ENCODE measurements at places on chromosomes 11 and 22.
A peak's percentile ranks its signal among the peaks of the same experiment; 100 is the strongest.

- DNase-seq = no peak
These were observed 69.7 kb downstream of the RAB38 start for GRCh38 chr11:88105526-88105925.

DNA sequence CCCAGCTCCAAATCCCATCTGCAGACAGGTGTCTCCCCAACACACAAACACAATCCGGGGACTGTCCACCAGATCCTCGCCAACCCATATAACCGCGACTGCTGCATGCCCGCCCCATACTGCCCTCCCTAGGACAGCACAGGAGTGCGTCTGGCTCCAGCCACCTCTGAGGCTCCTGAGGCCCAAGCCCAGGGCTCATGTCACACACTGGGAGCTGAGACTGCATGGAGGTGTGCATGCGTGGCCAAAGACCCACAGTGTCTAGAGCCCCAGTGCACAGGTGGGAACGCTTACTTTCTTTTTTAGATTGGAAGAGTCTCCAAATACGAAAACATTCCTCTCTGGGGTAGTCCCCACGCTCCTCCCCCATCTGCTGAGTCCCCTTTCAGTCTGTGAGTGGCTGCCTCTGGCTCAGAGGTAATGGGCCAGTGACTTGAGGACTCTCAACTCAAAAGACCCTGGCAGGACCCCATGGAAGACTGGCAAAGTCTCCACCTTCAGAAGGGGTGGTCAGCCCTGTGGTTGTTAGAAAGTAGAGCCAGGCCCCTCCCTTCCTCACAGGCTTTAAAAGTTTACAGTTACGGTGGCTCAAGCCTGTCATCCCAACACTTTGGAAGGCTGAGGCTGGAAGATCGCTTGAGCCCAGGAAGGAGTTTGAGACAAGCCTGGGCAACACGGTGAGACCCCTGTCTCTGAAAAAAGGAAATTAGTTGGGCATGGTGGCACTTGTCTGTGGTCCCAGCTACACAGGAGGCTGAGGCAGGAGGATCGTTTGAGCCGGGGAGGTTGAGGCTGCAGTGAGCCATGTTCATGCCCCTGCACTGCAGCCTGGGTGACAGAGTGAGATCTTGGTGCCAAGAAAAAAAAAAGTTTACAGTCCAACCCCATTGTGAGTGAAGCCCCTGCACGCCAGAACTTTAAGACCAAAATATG lies 2.3 kb downstream of the CBX7 start:
- no peak for DNase-seq

DNA sequence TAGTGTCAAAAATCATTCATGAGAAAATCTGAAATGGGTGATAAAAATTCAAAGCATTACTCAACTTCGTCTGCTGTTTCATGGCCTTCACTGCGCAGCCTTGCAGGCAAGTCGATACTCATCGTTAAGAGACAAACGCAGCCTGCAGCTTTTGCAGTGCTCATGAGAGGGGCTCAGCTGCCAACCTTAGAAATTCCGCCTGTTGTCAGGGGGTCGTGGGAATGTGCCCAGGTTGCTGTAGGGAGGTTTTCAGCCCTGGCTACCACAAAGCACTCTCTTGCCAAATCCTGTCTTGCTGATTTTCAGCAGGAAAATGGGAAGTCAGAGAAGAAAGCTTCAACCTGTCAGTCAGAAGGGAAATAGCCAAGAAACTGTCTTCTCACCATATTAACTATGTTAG lies 25.4 kb upstream of the GRAMD1B start:
- DNase-seq = no peak

- DNase-seq = peak; percentile 49
These were observed 212.7 kb upstream of the CADM1 start for GRCh38 chr11:115716601-115717529.

GRCh38 chr22:49966774-49967705 lies 6.5 kb downstream of the PIM3 start:
- DNase-seq = no peak

DNA sequence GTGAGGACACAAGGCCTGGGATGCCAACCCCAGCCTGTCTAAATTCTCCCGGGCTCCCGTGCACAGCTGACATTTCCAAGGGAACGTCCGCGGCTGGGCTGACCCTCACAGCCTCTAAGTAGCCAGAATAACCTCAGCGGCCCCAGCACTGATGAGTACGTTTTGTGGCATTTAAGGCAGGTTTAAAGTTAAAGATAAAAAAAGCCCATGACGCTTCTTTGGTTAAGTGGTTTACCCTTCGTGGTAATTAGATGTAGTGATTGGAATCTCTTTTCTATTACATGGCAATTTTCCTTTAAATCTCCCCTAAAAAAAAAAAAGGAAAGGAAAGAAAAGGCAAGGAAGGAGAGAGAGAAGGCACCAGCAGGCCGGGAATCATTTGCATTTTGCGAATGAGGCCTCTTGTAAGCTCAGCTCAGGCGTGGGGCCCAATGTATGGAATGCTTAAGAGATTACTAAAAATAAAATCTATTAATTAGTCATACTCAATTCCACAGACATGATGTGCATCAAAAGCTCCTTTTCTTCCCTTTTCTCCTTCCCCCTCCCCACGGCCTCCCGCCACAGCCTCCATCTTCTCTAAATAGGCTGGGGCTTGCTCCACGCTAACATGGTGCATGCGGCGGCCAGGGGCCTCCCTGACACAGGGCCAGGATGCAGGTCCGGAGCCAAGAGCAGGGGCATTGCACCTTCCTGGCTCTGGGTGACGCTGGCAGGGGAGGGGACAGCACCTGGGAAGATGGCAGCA lies 44.1 kb downstream of the MACROD1 start:
- DNase-seq = no peak

DNA sequence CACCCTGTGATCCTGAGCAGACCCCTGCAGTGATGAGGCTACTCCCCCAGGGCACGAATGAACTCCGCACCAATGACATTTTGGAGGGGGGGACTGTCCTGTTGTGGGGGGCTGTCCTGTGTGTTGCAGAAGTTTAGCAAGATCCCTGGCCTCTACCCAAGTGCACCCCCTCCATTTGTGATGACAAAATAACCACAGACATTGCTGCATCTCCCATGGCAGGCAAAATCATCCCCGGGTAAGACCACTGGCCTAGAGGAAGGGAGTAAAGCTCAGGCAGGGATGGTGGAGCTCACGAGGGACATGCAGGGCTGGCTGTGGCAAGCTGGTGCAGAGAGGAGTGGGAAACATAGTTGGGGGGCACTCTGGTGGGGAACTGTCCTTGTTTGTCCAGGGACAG lies 40.6 kb downstream of the NECTIN1 start:
- DNase-seq = no peak

DNA sequence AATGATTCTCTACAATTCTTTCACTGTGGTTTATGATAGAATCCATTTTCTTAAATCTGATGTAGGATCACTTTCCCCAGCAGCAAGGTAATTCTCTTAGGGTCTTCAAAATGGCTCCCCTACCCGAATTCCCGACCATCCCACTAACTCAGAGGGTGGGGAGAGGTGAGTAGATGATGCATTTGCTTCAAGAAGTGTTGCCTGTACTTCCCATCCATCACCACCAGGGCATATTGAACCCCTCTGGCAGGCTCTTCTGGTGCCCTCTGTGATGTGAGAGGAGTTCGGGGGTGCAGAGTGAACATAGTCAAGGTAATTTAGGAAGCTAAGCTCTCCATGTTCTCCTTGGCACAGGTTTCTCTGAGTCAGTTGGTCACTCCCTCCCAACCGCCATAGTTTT lies 52.3 kb downstream of the ZNRF3 start:
- no peak for DNase-seq

DNA sequence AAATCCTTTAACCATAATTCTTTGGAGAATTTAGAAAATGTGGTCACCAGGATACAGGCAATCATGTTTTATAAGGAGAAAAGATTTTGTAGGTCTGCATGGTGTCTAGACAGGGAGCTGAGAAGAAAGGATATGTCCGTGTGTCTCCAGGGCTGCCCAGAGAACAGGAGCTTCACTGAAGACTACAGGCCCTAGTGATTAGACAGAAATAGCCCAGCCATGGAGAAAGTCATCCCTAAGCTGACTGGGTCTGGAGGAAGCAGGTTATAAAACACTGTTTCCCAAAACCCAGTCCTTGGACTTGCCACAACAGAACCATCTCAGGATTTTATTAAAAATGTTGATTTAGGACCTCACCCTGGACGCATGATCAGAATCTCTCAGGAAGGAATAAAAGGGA lies 84.4 kb downstream of the GALNT18 start:
- no peak for DNase-seq

- no peak for DNase-seq
These were observed 8.3 kb downstream of the SRSF8 start for GRCh38 chr11:95074792-95075563.

- no peak for DNase-seq
These were observed 753 bp upstream of the PPARA start for GRCh38 chr22:46149512-46150033.

DNA sequence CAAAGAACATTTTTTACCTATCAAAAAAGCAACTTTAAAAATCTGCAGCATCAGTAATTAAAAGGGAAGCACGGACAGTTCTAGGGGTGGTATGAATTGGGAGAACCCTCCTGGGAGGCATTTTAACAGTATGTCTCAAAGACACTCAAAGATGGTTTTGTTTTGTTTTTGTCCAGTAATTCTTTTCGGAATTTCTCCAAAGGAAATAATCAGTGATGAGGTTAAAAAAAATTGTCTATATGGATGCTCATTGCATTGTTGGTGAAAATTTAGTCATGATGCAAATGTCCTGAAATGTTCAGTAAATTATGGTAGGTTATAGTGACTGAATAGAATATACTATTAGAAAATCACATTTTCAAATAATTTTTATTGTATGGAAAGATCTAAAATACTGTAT lies 115.1 kb downstream of the ATXN10 start:
- no peak for DNase-seq

DNA sequence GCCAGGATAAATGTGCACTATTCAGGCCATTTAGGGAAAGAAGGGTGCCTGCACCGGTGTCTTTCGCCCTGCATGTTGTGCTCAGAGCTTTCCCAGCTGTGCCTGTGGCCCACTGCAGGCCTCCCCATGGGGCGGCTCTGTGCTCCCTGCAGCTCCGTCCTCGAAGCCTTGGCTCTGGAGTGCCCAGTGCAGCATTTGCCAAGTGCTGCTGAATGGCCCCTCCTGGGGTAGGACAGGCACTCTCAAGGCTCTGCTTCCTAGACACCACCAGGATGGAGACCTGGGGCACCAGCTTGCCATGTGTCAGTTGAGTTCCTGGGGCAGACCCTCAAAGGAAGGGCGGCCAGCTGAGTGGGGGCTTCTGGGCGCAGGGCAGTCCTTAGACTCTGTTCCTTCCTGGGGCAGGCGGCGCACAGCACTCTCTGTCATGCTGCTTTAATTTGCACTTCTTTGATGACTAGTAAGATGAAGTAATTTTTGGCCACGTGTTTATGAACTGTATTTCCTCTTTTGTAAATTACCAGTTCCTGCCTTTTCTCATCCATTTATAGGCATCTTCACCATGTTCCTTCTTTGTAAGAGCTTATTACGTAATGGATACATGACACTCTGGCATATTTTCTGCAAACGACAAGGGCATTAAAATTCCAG lies 32.1 kb upstream of the GNB1L start:
- DNase-seq = no peak

GRCh38 chr22:20089977-20090729 lies 10.1 kb downstream of the DGCR8 start:
- DNase-seq = no peak

GRCh38 chr22:46373921-46374662 lies 38.6 kb downstream of the TRMU start:
- DNase-seq = no peak

GRCh38 chr11:69642913-69643632 lies 2.1 kb downstream of the CCND1 start:
- DNase-seq = peak; percentile 85

- DNase-seq = no peak
These were observed 57.6 kb upstream of the B3GAT1 start for GRCh38 chr11:134469627-134470026.

GRCh38 chr11:61473370-61474012 lies 35.1 kb upstream of the LRRC10B start:
- no peak for DNase-seq

- no peak for DNase-seq
These were observed 1052.1 kb downstream of the LRRC4C start for GRCh38 chr11:40407355-40407754.

GRCh38 chr11:121421149-121421901 lies 30.8 kb upstream of the SORL1 start:
- no peak for DNase-seq

DNA sequence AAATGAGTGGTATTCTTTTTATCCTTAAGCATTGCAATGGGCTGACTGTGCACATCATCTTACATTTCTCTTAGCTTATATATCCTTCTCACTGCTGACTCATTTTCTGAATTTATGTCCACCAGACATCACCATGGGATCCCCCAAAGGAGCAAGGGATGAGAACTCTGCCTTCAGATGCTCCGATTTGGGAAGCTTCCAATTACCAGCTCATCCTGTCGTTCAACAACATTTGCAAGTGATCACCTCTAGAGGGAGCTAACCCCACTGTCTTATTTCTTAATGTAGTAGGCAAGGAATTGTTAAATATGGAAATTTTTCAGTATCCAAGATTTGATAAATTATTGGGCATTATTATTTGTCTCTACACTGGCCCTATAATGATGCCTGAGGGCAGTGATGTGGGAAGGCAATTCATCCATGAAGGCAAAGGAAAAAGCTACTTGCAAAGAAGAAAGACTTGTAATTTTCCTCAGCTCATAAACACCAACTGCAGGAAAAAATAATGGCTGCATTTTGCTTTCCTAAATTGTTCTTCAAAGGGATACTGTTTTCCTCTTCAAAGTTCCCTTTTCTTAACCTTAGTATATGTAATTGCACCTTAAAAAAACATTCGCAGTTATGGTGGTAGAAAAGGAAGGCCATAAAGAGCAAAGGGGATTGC lies 102.4 kb upstream of the FSHB start:
- DNase-seq = no peak

GRCh38 chr11:64266339-64266738 lies 15.0 kb downstream of the PLCB3 start:
- DNase-seq = no peak

DNA sequence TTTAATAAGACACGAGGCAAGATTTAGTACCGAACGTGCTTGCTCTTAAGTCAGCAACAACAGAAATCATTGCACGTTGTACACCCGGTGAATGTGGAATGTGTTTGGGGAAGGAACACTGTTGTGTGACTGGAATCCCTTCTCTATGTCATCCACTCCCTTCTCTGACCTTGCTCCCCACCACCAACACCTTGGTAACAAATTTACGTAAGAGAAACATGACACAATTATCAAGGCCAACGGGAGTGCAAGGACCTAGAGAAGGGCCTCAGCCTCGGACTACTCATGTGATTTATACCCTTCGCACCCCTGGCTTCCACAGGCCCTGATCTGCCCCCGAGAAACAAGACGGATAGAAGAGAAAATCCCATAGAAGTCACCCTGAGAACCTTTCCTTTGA lies 236.2 kb downstream of the LARGE1 start:
- peak; percentile 57 for DNase-seq

- no peak for DNase-seq
These were observed 380.2 kb downstream of the OR4C45 start for GRCh38 chr11:50412832-50413231.

All from renal pelvis (tissue), 12 donors.